ENCODE measurements at places on chromosomes 4 and X.

- ATAC-seq = no peak
Measured at GRCh38 chrX:154829926-154830442, 4.5 kb downstream of the SMIM9 start.

DNA sequence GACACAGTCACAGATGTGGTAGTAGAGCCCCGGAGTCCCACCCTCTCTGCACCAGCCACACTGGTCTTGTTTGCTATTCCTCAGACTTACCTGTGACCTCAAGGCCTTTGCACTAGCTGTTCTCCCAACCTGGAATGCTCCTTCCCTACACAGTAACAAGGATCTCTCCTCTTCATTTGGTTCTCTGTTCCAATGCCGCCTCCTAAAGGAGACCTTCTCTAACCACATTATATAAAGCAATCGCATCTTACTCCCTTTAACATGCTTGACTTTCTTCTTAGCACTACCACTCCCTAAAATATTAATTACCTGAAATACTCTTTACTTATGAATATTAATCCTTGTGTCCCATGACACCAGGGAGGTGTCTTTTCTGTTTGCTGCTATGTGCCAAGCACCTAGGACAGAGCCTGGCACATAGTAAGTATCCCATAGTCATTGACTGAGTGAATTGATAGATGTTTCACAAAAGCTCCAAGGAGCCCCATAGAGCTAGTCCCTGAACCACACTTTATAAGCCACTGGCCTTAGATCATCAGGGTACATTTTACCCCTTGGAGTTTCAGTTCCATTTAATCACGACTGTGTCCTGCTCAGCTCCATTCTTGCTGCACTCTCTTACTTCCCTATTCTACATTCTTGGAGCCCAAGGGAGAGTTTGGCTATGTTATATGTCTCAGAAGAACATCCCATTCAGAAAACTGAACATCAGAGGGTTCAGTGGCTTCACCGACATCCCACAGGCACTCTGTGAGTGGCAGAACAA is 312.7 kb downstream of the RAB28 start:
- ATAC-seq = no peak

GRCh38 chr4:173490817-173491528 is 39.1 kb downstream of the HAND2 start:
- ATAC-seq = no peak

DNA sequence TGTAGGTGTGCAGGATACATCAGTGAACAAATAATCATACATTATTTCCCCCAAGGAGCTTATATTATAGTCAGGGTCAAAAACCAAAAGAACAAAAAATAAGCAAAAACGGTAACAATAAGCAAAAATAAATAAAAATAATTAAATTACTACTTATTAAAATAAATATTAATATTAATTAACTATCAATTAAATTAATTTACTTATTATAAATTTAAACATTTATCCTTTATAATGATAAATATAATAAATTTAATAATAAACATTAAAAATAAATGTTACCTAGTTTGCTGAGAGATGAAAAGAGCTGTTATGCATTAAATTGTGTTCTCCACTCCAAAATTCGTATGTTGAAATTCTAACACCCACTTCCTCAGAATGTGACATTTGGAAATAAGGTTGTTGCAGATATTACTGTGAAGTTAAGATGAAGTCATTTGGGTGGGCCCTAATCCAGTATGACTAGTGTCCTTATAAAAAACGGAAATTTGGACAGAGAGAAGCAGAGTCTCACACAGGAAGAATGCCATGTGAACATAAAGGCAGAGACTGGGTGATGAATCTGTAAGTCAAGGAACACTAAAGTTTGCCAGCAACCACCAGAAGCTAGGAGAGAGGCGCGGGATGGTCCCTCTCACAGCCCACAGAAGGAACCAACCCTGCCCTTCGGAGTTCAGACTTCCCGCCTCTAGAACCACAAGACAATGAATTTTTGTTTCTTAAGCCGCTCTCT is 67.2 kb upstream of the IBSP start:
- ATAC-seq = no peak

DNA sequence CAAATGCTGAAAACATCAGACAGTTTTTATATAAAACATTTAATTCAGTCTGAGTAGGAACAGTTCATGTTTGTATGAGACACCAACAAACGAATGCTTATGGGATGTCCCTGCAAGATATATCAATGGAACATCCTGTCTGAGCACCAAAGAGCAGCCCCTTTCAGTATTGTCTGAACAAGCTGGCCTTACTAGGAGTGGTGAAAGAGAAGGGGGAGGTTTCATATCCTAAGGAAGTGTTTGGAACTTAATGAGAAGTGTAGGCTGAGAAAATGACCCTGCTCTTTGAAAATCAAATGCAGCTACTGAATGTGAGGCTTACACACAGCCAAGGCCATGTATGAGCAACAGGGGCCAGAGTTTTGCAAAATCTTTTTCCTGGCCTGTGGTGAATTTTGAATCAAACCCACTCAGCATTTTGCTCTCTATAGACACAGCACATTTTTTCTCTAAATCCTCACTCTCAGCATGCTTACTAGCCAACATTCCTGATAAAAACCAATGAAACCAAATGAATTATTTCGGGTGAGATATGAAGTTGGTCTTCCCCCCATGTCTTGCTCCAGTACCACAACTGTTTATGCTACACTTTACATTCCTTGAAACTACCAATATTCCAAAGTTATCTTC is 119.4 kb downstream of the LUZP4 start:
- no peak for ATAC-seq

GRCh38 chr4:19358015-19358414 is 893.7 kb upstream of the SLIT2 start:
- no peak for ATAC-seq

DNA sequence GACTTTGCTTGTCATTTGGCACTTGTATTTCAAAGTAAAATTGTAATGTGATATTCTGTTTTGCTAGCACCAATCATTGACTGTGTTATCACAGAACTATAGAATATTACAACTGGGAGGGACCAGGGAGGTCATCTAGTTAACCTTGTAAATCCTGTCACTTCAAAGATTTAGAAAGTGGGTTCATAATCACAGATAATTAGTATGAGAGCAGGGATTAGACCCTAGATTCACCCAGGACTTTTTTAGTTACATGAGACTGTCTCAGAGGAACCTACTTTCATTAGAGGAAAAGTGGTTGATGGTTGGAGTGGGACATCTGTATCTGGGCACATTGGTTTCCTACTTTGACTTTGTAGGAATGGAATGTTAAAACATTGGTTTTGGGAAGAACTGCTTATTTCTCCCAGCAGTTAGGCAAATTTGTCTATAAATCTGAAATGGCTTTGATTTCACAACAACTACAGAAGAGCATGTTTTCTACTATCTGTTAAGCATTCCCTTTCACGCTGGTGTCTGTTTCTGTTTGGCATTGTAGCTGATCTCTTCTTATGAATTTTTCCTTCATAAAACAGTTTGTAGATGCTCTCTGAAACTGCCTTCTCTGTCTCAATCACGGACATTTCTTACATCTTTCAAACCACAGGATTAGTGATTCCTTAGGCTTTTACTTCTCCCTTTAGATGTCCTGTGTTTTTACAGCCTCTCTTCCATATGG is 144.1 kb downstream of the DIPK2B start:
- no peak for ATAC-seq

DNA sequence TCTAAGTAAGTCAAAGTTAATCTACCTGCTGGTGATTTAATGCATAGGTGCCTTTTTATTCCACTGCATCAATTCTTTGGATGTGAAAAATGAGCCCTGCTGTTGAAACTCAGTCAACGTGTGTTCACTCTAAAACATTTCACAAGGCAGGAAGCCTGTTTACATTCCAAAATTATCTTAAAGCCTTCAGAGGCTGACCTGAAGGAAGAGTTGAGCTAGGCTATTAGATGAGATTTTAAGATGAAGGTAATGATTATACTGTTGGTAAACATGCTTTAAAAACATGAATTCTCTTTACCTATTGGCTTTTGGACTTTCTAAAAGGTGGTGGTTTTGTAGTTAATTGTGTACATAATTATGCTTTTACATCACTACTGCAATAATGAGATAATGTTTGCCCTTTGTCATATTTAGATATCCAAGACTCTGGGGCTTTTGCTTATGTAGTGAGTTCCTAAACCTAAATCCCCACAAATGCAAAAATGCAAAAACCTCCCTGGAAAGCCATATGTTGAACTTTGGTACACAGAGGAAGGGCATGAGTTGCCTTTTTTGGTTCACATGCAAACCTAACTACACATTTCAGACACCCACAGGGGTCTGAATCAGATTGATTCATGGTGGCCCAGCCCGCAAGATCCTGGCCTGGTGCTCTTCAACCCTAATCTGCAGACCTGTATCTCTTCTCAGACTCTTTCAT is 92.3 kb downstream of the KLHL8 start:
- ATAC-seq = no peak

- ATAC-seq = no peak
Measured at GRCh38 chr4:85514117-85514516, 39.2 kb downstream of the ARHGAP24 start.

DNA sequence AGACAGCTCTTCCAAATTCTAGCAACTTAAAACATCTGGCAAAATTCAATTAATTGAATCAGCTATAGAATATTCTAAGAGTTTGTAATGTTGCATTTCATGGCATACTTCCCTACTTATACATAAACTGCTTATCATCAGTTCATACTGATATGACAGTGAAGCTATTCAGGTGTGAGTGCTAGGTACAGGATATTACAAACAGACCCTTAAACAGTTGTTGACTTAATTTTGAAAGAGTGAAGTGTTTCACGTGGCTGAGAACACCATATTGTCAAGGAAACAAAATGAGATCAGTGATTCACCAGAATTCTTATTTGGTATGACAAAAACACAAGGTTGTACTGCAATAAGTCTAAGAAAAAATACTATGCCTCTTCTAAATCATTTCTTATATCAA is 27.4 kb downstream of the CENPU start:
- ATAC-seq = peak; percentile 60

- ATAC-seq = no peak
Measured at GRCh38 chr4:4507923-4508322, 33.9 kb downstream of the STX18 start.

GRCh38 chr4:167544391-167544790 is 310.1 kb upstream of the SPOCK3 start:
- ATAC-seq = no peak

- no peak for ATAC-seq
Measured at GRCh38 chr4:125526420-125526819, 211.7 kb downstream of the FAT4 start.

DNA sequence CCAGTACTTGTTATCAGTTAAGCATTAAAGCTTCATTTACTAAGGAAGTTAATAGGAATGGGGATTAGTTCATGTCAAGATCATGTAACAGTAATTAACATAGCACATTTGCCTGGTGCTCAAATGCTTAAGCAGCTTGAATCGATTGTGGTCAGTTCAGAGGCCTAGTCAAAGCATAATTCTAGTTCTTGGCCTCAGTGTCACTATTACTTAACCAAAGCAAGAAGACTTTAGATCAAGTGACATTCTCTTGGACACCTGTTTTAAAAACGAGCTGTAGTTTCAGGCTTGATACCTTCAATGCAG is 115.2 kb upstream of the BMPR1B start:
- no peak for ATAC-seq

GRCh38 chrX:18002791-18003190 is 141.7 kb upstream of the RAI2 start:
- ATAC-seq = no peak

DNA sequence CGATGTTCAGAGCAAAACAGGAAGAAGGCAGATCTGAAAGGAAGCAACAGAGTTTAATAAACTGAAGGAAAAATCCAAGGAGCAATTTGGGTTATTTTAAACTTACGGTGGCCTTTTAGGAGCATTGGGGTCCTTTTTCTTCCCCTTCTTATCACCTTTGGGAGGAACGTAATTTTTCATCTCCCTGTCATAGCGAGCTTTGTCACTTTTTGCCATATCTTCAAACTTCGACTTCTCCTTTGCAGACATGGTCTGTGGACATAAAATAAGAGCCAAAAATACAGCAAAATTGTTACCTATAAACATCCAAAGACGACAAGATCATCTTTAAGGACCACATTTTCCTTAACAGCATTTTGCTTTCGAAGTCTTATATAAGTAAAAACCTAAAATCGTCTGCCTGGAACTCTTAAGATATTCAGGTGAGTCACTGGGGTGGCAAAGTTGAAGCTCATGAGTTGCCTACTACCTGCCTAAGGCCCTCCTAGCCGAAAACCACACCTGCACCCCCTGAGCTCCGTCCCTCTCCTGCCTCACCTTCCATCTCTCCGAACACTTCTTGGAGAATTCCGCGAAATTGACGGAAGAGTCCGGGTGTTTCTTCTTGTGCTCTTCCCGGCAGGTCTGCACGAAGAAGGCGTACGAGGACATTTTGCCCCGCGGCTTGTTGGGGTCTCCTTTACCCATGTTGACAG is 1.0 kb downstream of the HMGB2 start:
- no peak for ATAC-seq

DNA sequence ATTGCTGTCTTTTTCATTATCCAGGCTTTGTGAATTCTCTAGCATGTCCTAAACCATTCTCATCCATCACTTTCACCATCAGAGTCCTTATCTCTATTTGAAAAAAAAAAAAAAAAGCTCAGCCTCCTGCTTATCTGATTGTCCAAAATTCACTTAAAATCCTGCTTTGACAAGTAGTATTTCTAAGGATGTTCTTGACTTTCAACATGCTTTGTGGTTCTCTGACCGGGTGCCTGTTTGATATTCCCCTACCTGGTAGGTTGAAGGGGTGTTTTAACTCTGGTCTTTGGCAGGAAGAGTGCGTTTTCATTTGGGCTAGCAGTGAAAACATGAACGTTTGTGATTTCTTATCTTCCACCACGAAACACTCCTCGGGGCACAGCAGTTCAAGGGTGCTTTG is 17.3 kb upstream of the BBS12 start:
- ATAC-seq = no peak

GRCh38 chr4:120971884-120972283 is 49.4 kb upstream of the PRDM5 start:
- ATAC-seq = no peak

DNA sequence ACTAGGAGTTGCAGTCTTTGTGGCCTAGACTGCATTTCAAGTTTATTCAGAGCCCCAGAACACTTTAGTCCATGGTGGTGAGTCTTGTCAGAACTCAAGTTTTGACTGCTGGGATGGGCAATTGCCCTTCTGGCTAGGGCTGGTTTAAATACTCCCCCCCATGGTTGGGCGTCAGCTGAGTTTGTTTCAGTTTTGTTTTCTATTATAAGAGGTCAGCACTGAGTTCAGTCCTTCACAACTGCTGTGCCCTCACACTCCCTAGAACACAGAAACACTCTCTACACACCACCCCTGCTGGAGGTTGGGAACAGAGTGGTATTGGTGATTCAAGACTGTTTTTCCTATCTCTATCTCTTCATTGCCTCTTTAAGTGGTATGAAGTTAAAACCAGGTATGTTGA is 217.0 kb downstream of the GUCY2F start:
- no peak for ATAC-seq

DNA sequence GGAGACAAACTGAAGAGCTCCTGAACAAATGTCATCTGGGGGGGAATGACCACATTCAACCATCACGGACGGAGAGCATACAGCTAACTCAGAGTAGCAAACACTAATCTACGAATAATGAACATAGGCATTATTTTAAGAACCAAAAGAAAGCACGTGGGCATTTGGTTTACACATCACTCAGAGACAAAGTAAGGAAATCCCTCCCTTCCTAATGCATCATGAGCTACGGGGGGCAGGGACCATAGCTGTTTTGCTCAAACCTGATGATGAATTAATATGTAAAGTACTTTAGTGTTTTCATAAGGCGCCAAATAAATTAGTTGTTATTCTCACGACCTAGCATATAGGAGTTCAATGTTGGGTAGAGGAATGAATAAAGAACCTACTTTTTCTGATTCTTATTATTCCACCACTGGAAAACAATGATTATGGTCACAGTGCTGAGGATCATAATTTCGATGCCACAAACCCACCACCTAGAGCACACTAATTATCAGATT is 11.7 kb upstream of the TMEM156 start:
- ATAC-seq = peak; percentile 18

GRCh38 chr4:74874753-74875367 is 58.1 kb upstream of the PARM1 start:
- ATAC-seq = no peak
